Brain pericyte (primary cell): ENCODE measurements at places on chromosomes 3 and 15.

DNA sequence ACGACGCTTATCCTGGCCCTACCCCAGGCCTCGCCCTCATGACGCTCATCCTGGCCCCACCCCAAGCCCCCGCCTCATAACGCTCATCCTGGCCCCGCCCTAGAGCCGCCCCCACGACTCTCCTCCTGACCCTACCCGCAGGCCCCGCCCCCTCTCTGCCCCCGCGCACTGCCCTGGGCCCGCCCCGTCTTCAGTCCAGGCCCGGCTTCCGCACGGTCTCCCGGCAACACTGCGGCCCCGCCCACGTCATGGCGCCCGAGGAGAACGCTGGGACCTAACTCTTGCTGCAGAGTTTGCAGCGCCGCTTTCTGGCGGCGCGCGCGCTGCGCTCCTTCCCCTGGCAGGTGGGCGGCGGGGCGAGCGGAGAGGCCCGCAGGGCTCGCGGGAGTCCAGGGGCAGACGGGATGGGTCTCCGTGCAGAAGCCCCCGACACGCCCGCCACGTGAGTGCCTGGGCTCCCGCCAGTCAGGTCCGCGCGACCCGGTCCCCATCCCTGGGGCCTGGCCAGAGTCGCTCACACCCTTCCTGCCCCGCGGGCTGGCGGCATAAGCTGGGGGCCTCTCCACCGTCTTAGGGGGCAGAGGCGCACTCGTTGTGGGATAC is 52.5 kb upstream of the ROPN1B start:
- peak; percentile 85 for DNase-seq

DNA sequence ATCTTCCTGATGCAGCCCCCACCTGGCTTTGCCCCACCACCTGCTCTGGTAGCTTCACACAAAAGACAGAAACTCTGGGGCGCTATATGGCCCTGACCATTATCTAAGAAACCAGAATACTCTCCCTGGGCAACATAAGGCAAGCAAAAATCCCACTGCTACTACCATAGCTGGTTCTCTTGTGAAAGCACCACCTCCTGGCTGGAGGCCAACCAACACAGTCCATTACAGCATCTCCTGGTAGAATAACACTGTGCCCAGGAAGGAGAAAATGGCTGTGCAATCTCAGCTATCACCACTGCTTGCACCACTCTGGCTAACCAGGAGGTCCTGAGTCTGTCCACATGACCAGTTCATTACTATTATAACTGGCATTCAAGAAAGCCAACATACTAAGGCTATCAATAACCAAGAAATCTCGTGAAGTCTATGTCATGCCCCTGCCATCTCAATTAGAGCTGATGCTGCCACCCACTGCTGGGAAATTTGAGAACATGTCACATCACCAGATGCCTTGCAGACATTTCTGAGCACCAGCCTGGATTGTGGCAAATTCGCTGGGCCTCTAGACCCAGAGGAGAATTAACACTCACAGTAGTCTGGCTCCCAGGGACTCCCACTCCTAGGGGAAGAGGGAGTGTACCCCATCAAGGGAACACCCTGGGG is 1114.8 kb downstream of the ROBO2 start:
- no peak for DNase-seq

DNA sequence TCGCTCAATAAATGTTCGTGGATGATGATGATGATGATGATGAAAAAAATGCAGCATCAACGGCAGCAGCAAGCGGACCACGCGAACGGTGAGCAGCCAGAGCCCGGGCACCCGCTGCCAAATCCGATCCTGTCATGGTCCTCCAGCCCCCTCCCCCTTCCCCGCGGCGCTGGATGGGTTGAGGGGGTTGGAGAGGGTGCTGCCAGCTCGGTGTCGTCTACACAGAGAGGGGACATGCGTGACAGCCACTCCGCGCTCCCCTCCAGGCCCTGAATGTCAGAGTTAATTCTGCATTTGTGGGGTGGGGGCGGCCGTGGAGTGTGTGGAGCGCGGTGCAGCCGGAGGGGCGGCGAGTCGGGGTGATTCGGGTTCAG is 722 bp downstream of the CACNA1D start:
- DNase-seq: no peak

DNA sequence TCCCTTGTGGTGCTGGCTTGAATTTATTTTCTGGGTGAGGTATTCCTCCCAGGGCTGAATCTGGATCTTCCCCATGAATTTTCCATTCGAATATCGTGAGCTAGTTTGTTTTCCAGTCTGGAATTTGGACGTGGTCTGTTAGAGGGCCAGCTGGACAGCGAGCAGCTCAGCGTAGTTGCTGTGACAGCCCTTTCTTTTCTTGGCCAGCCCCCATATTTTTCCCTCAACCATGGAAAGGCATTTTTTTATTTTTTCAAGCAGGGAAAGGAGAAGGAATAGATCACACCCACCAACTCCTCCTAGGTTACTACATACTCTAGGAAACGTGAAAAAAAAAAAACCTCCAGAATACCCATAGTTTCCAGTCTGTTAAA is 152.0 kb downstream of the KLHL25 start:
- no peak for DNase-seq

DNA sequence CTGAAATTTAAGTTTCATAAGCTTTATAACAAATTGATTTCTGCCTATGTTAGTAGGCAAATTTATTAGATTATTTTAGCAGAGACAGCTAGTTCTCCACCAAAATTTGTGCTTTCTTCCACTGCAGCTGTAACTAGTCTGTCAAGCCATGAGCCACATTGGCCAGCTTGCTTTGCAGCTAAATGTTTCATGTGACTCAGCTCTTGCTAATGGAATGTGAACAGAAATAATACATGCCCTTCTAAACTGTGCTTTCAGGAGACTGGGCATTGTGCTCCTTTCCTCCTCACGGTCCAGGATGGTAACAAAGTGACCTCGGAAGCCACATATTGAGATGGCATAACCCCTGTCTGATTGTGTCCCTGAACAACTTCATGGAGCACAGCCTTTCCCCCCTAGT is 51.3 kb upstream of the KPNA4 start:
- DNase-seq: no peak

DNA sequence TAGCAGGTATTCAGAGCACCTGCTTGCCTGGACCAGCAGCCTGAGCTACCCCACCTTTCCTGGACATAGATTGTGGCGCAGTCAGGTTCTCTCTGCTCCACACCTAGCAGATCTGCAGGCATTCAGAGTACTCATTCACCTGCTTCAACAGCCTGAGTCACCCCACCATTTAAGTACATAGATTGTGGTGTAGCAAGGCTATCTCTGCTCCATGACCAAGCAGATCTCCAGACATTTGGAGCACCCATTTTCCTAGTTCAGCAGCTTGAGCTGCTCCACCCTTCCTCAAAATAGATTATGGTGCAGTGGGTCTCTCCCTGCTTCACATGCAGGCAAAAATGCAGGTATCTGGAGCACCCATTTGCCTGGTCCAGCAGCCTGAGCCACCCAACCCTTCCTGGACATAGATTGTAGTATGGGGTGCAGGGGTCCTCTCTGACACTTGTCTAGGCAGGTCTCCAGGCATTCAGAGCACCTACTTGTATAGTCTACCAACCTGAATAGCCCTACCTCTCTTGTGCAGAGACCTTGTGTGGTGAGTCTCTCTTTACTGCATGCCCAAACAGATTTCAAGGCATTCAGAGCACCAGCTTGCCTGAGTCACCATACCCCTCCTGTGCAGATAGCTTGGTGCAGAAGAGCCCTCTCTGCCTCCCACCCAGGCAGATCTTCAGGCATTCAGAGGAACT is 466.0 kb upstream of the THBS1 start:
- no peak for DNase-seq

DNA sequence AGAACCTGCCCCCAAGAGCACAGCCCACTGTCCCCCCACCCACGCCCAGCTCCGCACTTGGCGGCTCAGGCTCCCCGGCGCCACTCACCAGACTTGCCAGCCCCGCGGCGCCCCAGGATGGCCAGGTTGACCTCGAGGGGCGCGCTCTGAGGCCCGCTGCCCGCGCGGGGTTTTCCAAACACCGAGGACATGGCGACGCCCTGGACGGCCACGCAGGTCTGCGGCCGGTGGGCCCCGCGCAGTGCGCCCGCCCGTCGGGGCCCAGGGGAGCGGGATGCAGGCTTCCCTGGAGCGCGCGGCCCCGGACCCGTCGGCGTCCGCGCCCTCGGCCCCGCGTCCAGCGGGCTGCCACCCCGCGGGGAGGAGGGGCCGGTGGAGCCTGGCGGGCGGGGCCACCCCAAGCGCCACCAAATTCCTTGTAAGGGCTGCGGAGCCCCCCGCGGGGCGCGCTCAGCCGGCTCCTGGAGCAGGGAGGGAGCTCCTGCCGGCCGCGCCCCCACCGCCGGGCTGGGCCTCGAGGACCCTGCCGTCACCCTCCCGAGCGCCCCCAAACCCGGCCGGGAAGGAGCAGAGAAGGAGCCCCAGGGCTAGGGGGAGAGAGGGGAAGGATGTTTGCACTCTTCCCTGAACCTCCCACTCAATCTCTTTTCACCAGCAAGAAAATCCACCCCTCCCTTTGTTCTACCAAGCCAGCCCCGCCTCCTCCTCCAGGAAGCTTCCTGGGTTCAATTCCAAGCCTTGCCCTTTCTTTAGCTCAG is at the start of gene RASL12:
Gene RASL12, minus strand, starts transcription at position 347 of the 758 bp plus-strand sequence. Its CDS starts 156 bp downstream, at position 191.
- DNase-seq: no peak

DNA sequence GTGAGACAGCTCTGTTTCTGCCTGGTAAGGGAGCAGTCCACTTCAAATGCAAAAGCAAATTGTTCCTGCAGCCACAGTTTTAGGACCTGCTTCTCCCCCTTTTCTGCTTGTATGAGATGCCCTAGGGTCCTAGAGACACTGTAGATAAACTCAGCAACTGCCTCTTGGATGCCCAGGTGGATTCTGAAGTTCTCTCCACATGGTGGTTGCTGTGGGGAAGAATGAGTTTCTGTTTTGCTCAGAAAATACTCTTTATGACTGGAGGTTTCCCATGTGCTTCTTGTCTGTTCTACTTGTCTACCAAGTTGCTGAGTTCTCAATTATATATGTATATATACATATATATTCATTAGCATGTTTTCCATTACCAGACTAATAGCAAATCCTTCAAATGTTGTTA is 5.6 kb upstream of the ZNF80 start:
- no peak for DNase-seq

GRCh38 chr15:42083605-42083908 is 10.8 kb downstream of the PLA2G4D start:
- DNase-seq: no peak

DNA sequence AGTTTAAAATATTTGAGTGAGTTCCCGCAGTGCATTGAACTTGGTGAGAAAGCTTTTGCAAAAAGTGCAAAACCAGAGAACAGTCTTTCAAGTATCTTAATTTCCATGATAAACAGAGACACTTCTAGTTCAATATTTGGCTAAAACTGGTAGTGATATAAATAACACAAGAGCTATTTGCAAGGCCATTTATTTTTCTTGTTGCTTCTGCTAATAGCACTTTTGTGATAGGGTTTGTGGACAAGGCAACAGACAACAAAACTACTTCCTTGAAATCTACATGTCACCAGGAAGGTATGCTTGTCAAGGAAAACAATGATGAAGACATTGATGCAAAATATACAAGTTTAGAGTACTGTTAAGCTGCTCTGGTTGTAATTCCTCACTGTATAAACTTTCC is 1225.1 kb downstream of the OTOL1 start:
- no peak for DNase-seq

GRCh38 chr3:129934234-129935123 is 40.0 kb upstream of the TRH start:
- no peak for DNase-seq

DNA sequence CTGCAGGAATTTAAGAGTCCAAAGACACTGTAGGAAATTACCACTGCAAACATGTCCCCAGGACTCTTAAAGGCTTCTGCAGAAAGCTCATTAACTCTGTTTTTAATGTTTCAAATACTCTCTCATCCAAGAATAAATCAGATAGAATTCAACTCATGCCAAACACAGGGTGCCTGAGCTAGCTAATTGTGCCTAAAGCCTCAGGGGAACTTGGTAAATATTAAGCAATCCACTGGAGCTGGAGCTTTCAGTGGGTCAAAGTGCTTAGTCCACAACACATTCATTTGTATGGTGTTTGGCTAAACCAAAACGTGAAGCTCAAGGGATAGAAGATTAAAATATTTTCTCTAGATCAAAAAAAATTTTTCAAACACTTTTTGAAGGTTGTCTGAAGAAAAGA is 131.4 kb downstream of the THRB start:
- DNase-seq: no peak

- peak; percentile 88 for DNase-seq
Observed at GRCh38 chr15:65414841-65415621, 7.7 kb downstream of the IGDCC4 start.

- no peak for DNase-seq
Observed at GRCh38 chr3:126476166-126477060, 722 bp upstream of the ZXDC start.

GRCh38 chr15:97078591-97078990 is 748.1 kb downstream of the NR2F2 start:
- DNase-seq: no peak

DNA sequence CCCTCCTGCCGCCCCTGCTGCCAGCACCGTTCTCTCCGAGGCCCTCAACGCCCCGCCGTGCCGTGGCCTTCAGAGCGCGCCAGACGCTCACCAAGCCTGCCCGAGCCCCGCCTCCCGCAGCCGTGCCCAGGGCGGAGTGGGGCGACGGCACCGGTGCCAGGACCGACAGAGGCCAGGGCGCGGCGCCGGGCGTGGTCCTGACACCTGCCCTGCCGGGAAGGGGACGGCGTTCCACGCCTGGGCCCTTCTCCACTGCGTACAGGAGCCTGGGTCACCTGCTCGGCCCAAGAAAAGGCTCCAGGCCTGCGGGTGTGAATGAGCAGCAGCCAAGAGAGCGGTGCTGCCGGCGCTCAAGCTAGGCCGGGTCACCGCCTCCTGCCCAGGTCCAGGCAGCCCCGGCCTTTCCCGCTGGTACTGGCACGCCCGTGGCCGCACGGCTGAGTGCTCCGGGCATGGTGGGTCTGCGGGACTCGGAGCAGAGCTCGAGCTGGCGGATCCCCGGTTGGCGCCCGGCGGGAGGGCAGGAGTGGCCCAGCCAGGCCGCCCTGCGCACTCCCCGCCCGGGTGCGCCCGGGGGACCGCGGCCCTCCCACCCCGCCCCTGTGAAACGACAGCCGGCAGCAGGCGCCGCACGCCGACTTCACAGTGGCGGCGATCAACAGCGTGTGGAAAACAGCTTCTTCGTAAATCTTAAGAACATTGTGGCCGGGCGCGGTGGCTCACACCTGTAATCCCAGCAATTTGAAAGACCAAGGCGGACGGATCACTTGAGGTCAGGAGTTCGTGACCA is 4.2 kb downstream of the OCA2 start:
- DNase-seq: no peak
